HT1080 (cell line): ENCODE measurements at places on chromosomes 6 and 20. TPM values are rescaled to one million over a fixed set of nuclear protein-coding genes. Genes with fewer than 3 reads are reported as not detected.

The ALDH5A1 gene
- total RNA-seq = 1.0 and 2.1 TPM in 2 replicates

The RAB44 gene
- total RNA-seq = not detected in 2 replicates

The KCNK15 gene
- total RNA-seq = not detected in 2 replicates

The TRIM15 gene
- total RNA-seq = not detected in 2 replicates

The CGA gene
- 0.13 TPM in 1 of 2 replicates, not detected in the other for total RNA-seq
